ENCODE measurements at places on chromosomes 7 and 10.

DNA sequence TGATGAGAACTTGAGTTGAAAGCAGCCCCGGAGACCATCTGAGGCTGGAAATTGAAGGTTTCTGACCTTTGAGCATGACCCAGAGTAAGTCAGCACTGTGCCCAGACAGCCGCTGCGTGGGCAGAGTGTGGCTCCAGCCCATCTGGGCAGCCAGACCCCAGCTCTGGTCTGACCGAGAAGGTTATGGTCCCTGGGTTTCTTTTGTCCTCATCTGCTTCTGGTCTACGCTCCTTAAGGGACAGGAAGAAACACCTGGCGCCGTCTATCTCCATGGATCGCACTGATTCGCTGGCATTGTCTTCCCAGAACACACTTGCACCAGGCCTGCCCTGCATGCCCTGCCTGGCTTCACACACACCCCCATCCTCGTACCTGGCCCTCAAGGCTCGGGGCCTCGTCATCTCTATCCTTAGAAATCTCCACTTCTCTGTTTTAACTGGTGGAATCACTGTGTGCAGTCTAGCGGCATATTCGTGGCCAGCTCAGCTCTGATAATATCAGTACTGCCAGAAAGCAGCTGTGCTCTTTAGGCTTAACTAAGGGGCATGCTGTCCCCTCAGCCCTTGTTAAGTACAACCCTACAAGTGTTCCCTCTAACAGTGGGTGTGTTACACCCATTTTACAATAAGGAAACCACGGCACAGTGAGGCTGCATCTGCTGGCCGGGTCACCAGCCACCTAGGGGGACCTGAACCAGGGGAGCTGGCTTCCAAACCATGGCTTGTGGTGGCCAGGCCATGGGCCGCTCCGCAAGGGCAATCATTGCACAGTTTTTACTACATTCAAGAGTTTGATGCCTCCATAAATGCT is 127.7 kb downstream of the ADCY1 start:
- DNase-seq: no peak

- no peak for DNase-seq
Observed at GRCh38 chr7:86978808-86979506, 80.5 kb downstream of the ELAPOR2 start.

- peak; percentile 29 for DNase-seq
Observed at GRCh38 chr10:43055991-43056567, 20.8 kb upstream of the RET start.

GRCh38 chr7:80815733-80816132 is 103.1 kb downstream of the SEMA3C start:
- no peak for DNase-seq

GRCh38 chr10:104415526-104416165 is 62.0 kb downstream of the CFAP58 start:
- no peak for DNase-seq

DNA sequence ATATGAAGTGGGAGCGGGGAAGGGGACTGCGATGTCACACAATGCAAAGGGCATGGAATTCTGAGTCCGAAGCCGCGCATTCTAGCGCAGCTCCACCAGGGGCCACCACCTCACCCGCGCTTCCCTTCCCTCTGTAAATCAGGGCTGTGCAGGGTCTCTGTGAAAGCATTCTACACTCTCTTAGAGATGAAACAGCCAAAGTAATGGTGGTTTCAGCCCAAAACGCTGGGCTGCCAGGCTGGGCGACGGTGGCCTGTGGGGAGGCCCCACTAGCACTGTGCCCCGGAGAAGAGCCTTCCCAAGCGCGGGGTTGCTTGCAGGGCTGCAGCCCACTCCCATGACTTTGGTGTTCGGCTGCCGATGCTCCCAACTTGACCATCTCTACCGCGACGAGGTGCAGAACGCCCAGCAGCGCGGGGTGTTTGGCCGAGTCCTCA is 11.4 kb downstream of the ATG9B start:
- DNase-seq: peak; percentile 59

GRCh38 chr10:24494777-24495176 is 228.9 kb downstream of the ARHGAP21 start:
- no peak for DNase-seq

GRCh38 chr7:43905209-43905946 is 1.0 kb downstream of the URGCP start:
- no peak for DNase-seq

DNA sequence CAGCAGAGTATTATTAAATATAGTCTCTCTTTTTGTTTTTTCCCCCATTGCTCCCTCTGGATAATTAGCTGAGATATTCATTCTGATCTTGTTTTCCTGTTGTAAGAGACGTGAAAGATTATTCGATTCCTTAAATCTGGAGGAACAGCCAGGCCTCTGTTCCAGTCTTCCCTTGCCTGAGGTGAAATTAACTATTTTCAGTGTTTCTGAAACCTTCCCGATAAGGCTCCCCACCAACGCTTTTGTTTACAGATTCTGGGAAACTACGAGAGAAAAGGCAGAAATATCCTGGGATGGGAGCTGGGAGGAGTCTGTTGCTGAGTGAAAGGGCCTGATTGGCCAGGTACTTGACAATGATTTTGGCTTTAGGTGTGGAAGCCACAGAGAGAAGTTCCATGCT is 63.6 kb upstream of the AGR3 start:
- no peak for DNase-seq

GRCh38 chr10:76428551-76429367 is 997.3 kb downstream of the LRMDA start:
- no peak for DNase-seq

DNA sequence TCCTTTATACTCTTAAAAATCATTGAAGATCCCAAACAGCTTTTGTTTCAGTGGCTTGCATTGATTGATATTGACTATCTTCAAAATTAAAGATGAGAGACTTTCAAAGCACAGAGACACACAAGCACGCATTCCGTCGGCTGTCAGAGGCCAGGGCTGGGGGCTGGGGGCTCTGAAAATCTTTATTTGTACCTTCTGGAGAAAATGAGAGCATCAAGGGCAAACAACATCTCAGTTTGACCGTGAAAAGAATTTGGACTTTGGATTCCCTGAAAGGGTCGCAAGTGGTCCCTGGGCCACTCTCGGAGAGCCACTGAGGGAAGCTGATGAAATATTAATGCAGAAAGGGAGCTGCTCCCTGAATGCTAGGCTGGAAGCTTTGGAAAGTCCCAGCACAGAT is 96.4 kb downstream of the CHST15 start:
- no peak for DNase-seq

- no peak for DNase-seq
Observed at GRCh38 chr10:119521443-119522204, 20.9 kb downstream of the RGS10 start.

GRCh38 chr7:99579281-99579955 is 18.6 kb upstream of the TMEM225B start:
- DNase-seq: peak; percentile 28

GRCh38 chr10:77004917-77005564 is 632.6 kb downstream of the KCNMA1 start:
- peak; percentile 69 for DNase-seq

DNA sequence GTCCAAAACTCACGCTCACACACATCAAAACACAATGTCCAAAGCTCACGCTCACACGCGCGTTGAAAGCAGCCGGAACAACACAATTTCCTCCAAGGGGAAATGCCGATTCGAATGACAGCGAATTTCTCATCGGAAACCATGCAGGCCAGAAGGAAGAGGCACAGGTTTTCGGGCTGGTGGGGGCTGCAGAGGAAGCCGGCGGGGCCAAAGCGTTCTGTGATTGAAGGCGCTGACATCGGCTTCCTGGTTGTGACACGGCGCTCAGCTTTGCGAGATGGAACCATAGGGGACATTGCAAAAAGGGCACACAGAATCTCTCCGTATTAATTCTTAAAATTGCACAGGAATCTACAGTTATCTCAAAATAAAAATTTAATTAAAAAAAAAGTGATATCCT is 61.3 kb downstream of the FOXL3 start:
- no peak for DNase-seq

- DNase-seq: no peak
Observed at GRCh38 chr7:19224951-19225350, 79.7 kb upstream of the FERD3L start.

- DNase-seq: peak; percentile 69
Observed at GRCh38 chr10:44395396-44395795, 10.5 kb upstream of the CXCL12 start.

GRCh38 chr10:70530315-70530714 is 51.7 kb downstream of the PALD1 start:
- DNase-seq: no peak

DNA sequence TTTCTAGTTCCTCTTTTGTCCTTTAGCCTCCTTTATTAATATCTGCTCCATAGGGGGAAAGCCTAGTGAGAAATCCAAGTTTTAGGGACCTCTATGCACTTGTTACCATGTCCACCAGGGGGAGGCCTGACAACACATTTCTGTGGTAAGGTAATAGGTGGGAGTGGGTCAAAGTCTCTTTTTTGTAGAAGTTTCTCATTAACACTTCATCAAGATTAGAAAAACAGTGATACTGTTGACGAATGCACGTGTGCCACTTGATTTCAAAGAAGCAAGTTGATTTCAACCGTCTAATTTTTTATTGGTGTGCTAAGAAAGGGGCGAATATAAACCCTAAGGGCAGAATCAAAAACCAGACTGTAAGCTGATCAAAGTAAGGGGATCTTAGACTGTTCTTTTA is 30.6 kb downstream of the CISD1 start:
- DNase-seq: peak; percentile 44

- no peak for DNase-seq
Observed at GRCh38 chr10:501596-501995, 187.9 kb downstream of the DIP2C start.

DNA sequence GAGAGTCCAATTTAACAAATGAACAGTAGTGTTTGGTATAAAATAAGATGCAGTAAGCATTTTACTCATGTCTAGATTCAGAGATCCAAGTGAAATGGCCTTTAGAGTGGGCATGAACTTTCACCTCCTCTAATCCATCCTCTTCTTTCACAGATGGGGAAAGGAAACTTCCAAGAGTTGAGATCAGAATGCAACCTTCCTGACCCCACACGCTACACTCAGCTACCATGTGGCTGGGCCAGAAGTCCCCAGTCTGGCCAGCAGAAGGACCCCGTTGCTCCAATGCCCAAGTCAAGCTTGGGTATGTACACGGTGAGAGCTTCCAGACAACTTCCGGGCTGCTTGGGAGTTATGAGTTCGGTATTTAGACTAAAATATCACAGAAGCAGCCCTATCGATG is 228.0 kb downstream of the ELMO1 start:
- DNase-seq: no peak

GRCh38 chr10:77318739-77319138 is 318.9 kb downstream of the KCNMA1 start:
- DNase-seq: no peak

GRCh38 chr10:23918090-23918723 is 290.7 kb upstream of the KIAA1217 start:
- no peak for DNase-seq

- DNase-seq: no peak
Observed at GRCh38 chr7:127798023-127798422, 146.0 kb downstream of the SND1 start.

- DNase-seq: peak; percentile 54
Observed at GRCh38 chr7:121994625-121995410, 121.9 kb downstream of the PTPRZ1 start.

- DNase-seq: no peak
Observed at GRCh38 chr10:26696786-26697162, 727 bp upstream of the PDSS1 start.

GRCh38 chr10:29861811-29862505 is 197.4 kb downstream of the JCAD start:
- DNase-seq: no peak

- peak; percentile 85 for DNase-seq
Observed at GRCh38 chr10:52215745-52216361, 98.2 kb upstream of the DKK1 start.

DNA sequence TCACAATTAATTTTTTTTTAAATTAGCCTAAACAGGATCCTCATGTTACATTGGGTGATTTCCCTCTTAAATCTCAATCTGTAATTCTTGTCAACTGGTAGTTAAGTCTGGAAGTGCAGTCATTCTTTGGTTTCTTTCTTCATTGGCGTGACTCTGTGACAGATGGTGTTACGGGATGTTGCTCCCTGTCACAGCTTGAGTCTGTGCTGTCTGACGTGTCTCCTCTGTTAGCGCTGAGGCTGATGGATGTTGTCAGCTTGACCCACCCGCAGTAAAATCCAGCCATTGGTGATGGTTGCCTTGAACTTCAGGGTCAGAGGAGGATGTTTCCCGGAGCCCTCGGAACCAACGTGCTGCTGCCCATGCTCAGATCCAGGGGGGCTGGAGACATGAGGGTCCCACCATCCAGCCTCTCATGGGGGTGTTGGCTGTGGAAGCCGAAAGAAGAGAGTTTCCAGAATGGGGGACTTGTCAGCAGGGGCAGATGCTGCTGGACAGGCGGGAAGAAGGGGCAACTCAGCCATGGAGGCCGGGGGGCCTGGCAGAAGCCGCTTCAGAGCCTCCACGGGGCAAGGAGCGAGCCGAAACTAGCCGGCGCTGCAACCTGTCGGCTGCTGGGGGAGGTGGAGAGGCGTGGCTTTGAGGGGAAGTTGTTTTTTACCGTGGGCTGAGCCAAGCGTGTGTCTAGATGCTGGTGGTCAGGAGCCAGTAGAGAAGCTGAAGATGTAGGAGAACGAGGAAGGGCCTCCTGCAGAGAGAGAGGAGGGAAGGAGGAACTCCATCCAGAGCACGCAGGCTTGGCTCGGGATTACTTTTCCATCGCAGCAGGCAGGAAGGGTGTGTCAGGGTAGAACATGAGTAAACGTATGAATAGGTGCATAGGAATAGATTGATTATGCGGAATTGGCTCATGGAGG is 3.5 kb downstream of the SUN1 start:
- peak; percentile 76 for DNase-seq

GRCh38 chr7:108252177-108252576 is 122.0 kb upstream of the LAMB4 start:
- no peak for DNase-seq

GRCh38 chr10:59970396-59971368 is 64.3 kb upstream of the CCDC6 start:
- no peak for DNase-seq

- DNase-seq: no peak
Observed at GRCh38 chr10:86345859-86346798, 20.5 kb downstream of the GRID1 start.

DNA sequence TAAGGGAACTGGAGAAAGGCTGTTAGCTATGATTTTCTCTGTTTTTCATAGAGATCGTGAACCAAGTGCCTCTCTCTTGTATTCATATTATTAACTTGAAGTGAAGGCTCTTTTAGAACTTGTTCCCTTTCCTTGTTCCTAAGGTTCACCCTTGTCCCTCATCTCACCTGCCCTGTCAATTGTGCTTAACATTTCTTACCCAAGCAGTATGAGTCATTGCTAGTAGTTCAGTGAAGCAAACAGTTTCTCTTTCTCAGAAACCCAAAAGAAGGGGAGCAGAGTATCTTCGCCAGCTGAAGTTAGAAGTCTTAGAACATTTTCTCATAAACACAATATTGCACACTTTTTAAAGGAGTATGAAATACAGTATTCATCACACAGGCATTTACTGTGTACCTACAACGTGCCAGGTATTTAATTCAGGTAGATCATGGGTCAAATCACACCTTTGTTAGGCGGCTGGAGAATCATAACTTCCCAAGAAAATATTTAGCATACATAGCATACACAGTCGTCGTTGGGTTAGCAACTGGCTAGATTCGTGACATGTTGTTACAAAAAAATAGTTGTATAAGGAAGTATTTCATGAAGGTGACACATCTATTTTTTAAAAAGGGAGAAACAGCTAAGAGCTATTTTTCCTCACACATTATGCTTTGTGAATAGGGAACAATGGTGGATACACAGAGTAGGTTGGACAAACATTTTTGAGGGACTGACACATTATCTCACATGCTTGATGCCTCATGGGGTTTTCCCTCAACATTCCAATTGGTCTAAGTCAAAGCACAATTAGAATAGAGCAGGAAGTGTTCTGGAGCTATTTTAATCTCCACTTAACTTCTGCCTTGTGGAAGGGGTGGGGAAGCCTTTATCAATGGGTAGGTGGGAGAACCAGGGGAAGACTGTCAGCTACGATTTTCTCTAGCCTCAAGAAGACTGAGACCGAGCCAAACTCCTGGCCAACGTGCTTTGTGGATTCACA is 13.2 kb downstream of the HDAC9 start:
- no peak for DNase-seq
